Stimulated activated CD4-positive, alpha-beta T cell treated with anti-CD3 and anti-CD28 coated beads, TNF-alpha, amount 100 ng/mL, for 48 hours (primary cell): ENCODE measurements at places on chromosomes 11 and 22.

GRCh38 chr22:20569059-20570058, 61.9 kb downstream of the MED15 start:
- DNase-seq: no peak

DNA sequence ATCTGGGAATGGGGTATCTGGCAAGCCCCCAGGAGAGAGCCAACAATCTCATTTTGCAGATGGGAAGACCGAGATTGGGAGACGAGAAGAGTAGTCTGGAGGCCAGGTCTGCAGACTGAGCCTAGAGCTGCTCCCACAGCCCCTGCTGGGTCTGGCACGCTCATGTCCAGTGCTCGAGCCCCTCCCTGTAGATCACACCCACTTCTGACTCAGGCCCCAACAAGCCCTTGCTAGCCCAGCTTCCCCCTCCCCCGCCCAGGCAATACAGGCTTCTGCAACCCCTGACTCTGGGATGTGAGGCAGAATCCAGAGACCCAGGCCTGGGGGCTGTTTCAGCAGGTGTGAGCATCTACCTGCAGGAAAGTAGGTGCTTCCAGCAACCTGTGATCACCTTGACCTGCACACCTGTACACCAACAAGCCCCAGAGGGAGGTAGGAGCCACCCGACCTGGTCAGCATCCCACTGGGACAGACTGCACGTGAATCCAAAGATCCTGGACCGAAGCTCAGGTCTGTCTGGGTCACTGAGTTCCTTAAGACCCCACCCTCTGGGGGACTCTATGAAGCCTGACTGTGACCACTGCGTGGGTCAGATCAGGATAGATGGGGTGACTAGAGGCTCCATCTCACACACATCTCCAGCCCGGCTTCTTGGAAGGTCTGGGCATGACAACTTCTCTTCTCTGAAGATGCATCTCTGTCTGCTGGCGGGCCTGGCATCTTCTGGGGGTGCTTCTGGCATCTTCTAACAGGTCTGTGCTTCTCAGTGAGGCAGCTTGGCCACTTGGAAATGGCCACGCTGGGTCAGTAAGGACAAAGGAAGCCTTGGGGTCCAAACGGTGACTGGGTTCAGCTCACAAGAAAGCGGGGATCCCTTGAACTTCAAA, 29.3 kb downstream of the LINC01488 start:
- DNase-seq: no peak

- DNase-seq: no peak
Measured at GRCh38 chr11:12158909-12159308, 48.5 kb downstream of the MICAL2 start.

DNA sequence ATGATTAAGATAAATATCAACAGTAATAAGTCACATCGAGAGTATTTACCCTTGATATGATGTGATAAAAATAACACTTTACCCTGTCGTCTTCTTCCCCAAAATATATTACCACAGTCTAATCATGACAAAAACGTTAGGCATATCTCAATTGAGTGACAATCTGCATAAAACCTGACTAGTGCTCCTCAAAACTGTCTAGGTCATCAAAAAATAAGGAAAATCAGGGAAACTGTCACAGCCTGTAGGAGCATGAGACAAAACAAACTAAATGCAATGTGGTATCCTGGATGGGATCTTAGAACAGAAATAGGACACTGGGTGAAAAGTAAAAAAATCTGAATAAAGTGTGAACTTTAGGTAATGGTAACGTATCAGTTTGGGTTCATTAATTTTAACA, 19.4 kb upstream of the ANO5 start:
- DNase-seq: no peak

DNA sequence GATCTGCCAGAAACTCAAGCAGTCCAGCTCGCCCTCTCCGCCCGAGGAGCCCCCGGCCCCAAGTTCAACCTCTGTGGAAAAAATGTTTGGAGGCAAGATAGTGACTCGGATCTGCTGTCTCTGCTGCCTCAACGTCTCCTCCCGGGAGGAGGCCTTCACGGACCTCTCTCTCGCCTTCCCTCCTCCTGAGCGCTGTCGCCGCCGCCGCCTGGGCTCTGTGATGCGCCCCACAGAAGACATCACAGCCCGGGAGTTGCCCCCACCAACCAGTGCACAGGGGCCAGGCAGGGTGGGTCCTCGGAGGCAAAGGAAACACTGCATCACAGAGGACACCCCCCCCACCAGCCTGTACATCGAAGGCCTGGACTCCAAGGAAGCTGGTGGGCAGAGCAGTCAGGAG, 20.8 kb downstream of the USP35 start:
- no peak for DNase-seq

- DNase-seq: no peak
Measured at GRCh38 chr11:129417458-129417857, 41.8 kb downstream of the BARX2 start.

- no peak for DNase-seq
Measured at GRCh38 chr11:14713496-14714244, 70.1 kb downstream of the PDE3B start.

DNA sequence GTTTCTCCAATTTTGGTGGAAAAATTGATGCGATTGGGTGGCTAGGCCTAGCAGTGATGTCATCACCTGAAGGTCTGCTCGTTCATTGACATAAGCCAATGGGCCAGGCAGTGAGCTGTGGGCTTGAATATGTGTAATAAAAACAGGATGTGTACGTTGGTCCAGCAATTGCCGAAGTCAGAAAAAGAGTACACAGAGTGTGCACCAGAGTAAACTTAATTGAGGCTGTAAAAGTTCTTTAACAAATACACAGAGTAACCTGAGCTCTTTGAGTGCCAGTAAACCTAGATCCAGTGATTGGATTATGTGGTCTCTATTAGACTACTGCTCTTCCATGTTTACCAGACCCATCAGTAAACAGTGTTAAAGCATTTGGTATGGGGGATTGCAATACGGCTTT, 13.0 kb upstream of the GLYATL1 start:
- DNase-seq: no peak

- DNase-seq: no peak
Measured at GRCh38 chr11:19426756-19427403, 186.1 kb upstream of the E2F8 start.

DNA sequence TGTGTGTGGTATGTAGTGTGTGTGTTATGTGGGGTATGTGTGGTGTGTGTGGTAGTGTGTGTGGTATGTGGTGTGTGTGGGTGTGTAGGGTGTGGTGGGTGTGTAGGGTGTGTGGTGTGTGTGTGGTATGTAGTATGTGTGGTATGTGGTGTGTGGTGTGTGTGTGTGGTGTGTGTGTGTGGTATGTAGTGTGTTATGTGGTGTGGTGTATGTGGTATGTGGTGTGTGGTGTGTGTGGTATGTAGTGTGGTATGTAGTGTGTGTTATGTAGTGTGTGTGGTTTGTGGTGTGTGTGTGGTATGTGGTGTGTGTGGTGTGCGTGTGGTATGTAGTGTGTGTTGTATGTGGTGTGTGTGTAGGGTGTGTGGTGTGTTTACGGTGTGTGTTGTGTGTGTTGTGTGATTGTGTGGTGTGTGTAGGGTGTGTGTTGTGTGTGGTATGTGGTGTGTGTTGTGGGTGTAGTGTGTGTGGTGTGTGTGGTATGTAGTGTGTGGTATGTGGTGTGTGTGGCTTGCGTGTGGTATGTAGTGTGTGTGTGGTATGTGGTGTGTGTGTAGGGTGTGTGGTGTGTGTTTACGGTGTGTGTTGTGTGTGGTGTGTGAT, 4.2 kb upstream of the PPP6R2 start:
- no peak for DNase-seq

DNA sequence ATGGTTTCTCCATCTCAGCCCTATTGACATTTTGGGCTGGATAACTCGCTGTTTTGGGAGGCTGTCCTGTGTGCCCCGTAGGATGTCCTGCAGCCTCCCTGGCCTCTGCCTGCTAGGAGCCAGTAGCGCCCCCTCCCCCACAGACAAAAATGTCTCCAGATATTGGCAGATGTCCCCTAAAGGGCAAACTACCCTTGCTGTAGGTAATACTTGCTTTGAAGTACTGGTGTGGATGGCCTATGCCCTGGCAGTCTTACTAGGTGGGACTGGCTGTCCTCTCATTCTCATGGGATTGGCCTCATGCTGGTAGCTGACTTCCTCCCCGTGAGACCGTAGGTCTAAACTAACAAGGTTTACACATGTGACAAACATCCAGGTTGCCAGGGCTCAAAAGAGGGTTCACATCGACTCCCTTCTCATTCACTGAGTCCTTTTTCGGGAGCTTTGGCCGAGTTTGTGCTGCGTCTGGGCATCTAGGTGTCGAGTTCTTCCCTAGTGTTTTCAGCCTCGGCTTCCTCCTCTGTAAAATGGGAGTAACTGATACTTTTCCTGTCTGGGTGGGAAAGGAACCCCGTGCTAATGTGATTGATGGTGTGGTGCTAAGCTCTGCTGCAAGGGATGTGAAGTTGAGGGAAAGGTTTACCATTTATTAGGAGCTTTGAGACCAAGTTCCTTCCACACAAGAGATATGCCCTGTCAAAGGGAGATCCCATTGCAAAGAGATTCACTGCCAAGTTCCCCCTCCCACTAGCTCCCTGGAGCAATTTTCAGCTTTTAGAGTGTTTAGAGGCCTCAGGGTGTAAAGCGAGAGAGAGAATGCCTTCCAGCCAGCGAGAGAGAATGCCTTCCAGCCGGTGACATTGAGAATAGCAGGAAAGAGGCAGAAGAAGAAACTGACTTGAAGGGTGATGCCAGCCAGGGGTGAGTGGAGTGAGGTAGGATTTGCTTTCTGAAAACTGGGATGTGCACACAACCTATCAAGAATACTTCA, 17.0 kb downstream of the PTPRJ start:
- no peak for DNase-seq

- DNase-seq: no peak
Measured at GRCh38 chr11:75703695-75704237, 13.9 kb upstream of the MOGAT2 start.

DNA sequence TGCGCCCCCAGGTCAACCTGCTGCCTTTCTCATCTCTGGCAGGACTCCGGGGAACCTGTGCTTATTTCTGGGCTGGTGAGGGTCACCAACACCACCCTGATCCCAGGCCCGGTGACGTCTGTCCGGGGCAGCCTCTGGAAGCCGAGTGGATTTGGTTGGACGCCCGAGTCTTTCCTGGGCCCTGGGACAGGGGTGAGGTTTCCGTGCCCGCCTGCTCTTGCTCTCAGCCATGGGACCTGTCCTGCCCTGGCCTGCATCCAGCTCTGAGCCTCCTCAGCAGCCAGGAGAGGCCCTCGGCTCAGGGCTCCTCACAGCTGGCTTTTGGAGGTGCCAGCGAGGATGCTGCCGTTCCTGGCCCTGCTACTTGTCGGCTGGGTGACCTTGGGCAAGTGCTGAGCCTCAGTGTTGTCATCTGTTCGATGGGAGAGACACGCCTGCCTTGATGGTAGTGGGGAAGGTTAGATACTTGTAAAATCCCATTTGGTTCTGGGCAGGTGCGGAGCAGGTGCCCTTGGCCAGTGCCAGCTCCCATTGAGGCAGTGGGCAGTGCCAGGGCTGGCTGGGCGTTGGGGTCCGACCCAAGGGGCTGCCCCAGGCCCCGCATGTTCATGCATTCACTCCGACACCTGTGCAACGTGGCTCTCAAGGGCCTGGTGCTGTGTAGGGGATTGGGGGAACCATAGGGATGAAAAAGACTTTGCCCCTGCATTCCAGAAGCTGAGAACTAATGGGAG, 58.9 kb upstream of the THY1 start:
- DNase-seq: no peak

DNA sequence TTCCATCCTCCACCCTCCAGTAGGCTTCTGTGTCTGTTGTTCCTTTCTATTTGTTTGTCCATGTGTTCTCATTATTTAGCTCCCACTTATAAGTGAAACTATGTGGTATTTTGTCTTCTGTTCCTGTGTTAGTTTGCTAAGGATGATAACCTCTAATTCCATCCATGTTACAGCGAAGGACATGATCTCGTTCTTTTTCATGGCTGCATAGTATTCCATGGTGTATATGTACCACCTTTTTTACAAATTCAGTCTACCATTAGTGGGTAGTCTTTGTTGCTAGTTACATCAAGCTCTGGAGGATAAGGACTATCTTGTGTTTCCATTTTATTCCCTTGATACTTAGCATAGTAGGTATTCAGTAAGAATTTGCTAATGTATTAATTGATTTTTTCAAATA, 664.2 kb upstream of the FAT3 start:
- no peak for DNase-seq

DNA sequence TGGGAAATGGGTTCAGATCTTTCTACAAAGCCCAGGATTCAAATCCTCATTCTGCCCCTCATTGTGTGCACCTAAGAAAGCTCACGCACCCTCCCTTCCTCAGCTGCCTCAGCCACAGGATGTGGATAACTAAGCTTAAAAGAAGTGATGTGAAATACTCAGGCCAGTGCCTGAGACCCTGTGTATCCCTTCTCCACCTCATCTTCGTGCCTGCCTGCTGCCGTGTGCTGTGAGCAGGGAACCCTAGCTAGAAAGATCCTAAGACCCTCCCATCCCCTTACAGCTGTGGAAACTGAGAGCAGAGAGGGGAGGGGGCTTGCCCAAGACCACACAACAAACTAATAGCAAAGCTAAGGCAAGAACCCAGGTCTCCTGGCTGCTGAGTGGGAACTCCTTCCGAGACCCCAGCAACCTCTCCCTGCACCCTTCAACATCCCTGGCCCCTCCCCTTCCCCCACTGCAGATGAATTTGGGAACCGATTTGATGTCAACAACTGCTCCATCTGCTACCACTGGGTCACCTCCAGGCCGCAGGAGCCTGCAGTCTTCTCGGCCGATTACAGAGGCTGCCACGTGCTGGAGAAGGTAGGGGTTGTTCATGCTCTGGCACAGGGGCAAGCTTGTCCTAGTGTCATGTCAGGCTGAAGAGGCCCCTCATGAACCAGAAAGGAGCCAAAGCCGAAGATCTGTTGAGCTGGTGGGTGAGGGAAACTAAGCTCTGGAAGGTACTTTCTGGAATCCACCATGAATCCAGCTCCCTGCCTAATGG, 1.5 kb downstream of the ZP1 start:
- no peak for DNase-seq

GRCh38 chr11:66309475-66309874, 7.4 kb downstream of the CD248 start:
- no peak for DNase-seq

- DNase-seq: no peak
Measured at GRCh38 chr11:134248910-134249480, 4.2 kb downstream of the THYN1 start.

- DNase-seq: no peak
Measured at GRCh38 chr22:34255042-34255441, 334.8 kb upstream of the LARGE1 start.

- no peak for DNase-seq
Measured at GRCh38 chr11:110894224-110894623, 182.0 kb upstream of the ARHGAP20 start.

DNA sequence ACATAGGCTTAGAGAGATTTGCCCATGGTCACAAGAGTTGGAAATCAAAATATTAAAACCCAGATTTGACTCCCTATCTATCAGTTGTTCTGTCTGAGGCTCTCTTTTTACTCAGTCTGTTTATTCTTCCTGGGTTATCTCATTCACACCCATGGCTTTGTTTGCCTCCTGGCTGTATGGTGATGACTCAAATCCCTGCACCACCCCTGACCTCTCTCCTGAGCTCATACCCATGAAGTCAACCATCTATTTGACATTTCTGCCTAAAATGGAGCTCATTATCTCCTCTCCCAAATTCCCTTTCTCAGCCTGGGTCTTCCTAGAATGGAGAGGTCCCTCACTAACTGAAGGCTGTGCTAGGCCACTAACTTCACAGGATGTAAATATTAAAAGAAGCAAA, 27.8 kb upstream of the CCDC134 start:
- DNase-seq: no peak

GRCh38 chr11:119404872-119405271, 18.1 kb downstream of the THY1 start:
- no peak for DNase-seq

- no peak for DNase-seq
Measured at GRCh38 chr22:47474895-47475294, 712.4 kb downstream of the TBC1D22A start.
